ENCODE measurements at places on chromosomes 3 and 15.

GRCh38 chr3:192188218-192188835 is 539.0 kb downstream of the FGF12 start:
- DNase-seq: peak; percentile 47

- peak; percentile 89 for DNase-seq
Observed at GRCh38 chr15:33341953-33342352, 31.2 kb downstream of the RYR3 start.

GRCh38 chr3:90025019-90025418 is 917.6 kb downstream of the EPHA3 start:
- peak; percentile 8 for DNase-seq

- no peak for DNase-seq
Observed at GRCh38 chr15:95202569-95203349, 971.4 kb downstream of the MCTP2 start.

DNA sequence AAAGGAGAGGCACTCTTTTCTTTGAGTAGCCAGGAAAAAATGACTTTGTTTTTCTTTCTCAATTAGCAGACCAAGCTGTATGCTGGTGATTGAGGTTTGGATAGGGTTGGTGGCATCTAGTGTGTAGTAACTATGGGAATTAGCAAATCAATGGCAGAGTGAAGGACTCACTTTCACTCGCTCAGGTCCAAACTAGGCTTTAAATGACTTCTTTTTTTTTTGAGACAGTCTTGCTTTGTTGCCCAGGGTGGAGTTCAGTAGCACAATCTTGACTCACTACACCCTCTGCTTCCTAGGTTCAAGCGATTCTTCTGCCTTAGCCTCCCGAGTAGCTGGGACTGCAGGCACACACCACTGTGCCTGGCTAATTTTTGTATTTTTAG is 35.9 kb downstream of the PRKCI start:
- DNase-seq: no peak

GRCh38 chr15:67883234-67883773 is 43.5 kb upstream of the RNU6-1 start:
- no peak for DNase-seq

DNA sequence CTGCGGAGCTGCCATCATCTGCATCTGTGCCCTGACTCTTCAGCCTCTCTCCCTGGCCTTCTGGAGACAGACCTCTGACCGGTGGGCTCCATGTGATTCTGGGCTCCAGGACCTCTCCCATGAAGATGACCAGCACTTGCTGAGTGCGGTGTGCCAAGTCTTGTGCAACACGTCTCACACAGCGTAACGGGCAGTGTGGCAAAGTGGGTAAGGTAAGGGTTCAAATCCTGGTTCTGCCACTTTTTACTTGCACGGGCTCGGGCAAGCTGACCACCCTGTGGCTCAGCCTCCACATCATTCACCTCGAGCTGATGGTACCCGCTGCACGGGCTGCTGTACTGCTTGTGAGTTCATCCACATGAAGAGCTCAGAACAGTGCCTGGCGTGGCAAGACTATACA is 6.5 kb upstream of the SYNM start:
- DNase-seq: no peak

DNA sequence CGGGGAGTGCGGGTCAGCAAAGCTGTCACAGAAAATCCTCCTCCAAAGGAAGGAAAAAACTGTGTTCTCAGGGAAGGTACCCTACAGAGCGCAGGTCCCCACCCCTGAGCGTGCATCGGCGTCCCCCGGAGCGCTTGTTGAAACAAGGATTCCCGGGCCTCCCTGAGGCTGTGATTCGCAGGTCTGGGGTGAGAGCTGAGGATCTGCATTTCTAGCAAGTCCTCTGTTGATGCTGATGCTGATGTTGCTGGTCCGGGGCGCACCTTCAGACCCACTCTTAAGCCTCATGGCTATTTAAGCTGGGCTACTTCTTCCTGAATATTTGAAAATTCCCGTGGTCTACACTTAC is 226.2 kb upstream of the IGF1R start:
- DNase-seq: no peak

DNA sequence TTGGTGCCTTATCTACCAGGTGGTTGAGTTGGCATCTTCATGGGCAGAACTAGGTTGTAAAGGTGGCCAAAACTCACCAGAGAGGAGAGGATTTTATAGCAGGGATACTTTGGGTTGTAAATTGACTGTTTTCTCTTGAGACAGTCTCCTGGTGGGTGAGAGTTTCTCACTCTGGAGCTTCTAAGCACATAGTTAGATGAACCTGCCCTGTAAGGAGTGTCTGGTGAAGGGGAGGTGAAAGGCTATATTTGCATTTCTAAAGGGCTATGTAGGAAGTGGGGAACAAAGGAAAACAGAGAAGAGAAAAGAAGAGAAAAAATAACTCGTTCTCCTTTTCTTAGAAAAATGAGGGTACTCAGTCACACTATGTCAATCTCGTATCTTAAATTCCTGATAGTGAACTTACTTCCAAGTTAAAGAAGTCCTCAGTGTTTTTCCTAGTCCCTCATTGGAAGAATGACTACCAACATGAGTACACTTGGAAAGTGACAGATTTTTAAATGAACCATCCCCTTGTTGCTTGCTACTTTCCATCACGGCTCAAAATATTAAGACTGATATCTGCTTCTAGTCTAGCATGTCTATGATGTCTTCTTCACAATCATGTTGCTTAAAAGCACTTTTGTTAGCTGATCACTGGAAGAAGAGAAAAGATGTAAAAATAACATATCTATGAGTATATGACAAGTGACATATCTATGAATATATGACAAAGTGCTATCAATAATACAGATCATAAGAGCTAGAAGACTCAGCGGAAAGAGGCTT is 113.8 kb upstream of the P2RY1 start:
- DNase-seq: no peak

DNA sequence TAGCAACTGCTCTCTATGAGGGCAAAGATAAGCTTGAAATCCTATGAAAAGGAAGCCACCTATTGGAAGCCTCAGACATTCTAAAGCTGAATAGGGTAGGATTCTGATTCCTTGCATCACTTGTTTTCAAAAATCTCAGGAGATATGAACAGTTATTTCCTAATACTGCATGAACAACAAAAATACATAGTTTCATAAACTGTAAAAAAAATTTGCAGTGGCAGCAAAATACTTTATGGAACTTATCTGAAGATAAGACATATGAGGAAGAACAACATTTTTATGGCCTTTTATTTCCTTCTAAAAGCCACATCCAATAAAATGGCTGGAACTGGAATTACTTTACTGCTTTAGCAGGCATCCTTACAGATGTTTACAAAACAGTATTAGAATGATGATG is 29.9 kb downstream of the AP3S2 start:
- no peak for DNase-seq

DNA sequence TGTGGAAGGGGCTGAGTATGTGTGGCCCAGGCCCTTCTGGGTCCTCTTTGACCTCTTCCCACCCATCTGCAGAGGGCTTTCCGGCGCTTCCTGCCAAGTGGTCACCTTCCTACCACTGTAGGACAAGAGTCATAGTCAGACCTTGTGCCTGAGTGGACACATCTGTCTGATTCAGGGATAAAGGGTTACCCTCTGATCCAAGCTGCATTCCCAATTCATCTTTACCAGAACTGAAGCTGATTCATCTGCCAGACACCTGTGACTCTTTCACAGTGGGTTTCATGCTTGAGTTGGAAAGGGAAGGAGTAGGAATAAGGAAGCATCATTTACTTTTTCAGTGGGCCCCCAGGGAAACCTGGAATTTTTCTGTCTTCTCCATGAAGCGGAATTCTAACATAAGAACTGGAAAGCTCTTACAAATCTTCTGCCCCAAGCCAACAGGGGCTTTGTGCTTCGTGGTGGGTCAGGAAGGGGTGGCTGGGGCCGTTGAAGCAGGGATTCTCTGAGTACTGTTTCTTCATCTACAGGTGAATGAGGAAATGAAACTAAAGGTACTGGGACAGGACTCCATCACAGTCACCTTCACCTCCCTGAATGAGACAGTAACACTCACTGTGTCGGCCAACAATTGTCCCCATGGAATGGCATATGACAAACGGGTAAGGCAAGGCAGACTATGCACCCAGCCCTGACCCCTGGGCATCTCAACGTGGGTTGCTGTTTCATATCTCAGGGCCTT is 46.4 kb downstream of the C3orf20 start:
- DNase-seq: no peak

GRCh38 chr15:71755092-71755970 is 55.0 kb upstream of the NR2E3 start:
- DNase-seq: no peak

- DNase-seq: no peak
Observed at GRCh38 chr15:78093242-78094020, 1.1 kb downstream of the SH2D7 start.

Measured in NCI-H69 (cell line).